ENCODE measurements at places on chromosomes 2 and 18.

- no peak for DNase-seq
Observed at GRCh38 chr2:69776886-69777785, 35.2 kb downstream of the ANXA4 start.

DNA sequence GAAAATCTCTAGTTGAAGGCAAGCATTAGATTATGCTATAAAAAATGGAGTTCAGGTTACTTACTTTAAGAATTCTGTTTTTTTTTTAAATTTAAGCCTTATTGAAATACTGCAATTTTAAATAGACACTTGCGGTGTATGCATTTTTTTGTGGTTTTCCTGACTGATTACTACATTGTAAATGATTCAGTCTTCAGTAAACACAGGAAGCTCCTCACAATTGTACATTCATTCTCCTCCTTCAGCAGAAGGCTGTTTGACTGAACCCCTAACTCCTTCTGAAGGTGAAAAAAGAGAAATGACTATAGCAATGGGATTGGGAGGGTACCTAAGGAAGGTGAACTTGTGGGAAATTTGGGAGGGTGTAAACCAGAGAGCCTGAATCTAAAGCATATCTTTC, 136.1 kb downstream of the GCA start:
- no peak for DNase-seq

- DNase-seq: peak; percentile 36
Observed at GRCh38 chr18:48932822-48933510, 17.8 kb downstream of the SMAD7 start.

DNA sequence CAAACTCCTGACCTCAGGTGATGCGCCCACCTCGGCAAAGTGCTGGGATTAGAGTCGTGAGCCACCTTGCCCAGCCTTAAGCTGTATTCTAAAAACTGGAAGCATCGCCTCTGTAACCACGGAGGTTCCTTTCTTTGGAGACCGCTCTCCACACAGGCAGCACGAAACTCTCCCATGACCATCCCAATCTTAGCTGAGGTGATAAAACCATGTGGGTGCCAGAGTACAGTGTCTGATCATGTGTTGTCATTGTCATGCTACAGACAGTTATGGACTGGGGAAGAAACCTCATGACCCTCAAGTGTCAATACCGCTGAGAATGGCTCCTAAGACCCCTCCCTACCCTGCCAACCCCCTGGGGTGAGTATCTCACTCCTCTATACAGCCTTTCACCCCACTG, 41.4 kb upstream of the EPG5 start:
- DNase-seq: no peak

DNA sequence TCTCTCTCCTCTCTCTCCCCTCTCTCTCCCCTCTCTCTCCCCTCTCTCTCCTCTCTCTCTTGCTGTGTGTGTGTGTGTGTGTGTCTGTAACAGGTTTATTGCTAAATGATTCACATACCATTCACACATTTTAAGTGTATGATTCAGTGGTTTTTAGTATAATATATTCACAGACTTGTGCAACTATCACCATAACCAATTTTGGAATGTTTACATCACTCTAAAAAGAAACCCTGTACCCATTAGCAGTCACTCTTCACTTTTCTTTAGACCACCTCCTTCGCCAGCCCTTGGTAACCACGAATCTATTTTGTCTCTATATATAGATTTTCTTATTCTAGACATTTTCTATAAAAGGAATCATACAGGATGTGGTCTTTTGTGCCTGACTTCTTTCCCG, 11.4 kb downstream of the THNSL2 start:
- no peak for DNase-seq

- DNase-seq: peak; percentile 93
Observed at GRCh38 chr2:66432801-66433694, 1.9 kb upstream of the MEIS1 start.

DNA sequence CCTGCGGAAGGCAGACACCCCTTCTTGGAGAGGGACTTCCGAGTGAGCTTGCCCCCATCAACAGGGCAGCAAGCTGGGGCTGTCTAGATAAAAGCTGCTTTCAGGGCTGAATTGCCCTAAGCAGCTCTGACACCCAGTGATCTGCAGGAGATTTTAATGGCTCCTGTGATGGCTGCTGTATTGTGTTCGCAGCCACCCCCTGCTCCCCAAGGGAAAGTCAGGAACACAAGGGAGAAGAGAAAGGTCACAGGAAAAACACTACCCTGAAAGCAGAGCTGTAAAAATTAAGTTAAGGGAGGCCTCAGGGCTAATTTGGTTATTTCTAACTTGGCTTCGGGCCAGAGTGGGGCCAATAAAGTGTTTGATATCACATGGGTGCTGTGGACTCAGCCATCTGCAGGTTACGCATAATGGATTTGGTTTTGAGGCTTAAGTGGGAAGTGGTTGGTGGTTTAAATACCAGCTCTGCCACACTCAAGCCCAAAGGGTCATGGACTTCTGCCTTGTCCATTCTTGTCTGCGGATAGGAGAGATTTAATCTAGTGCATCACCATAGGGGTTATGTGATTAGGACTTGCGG, 147.6 kb downstream of the CLIP4 start:
- DNase-seq: peak; percentile 11

All from COR-L47 (cell line).